ENCODE measurements at places on chromosomes 5 and 9.

GRCh38 chr5:109452661-109453060 lies 42.9 kb upstream of the PJA2 start:
- no peak for DNase-seq

DNA sequence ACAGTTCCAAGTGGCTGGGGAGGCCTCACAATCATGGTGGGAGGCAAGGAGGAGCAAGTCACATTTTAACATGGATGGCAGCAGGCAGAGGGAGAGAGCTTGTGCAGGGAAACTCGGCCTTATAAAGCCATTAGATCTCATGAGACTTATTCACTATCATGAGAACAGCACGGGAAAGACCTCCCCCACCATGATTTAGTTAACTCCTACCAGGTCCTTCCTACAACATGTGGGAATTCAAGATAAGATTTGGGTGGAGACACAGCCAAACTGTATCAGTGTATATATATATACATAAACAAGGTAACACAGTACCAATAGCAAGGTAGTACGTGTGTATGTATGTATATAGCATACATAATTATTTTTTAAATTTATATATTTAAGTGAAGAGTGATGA lies 50.9 kb downstream of the NFX1 start:
- DNase-seq = no peak

DNA sequence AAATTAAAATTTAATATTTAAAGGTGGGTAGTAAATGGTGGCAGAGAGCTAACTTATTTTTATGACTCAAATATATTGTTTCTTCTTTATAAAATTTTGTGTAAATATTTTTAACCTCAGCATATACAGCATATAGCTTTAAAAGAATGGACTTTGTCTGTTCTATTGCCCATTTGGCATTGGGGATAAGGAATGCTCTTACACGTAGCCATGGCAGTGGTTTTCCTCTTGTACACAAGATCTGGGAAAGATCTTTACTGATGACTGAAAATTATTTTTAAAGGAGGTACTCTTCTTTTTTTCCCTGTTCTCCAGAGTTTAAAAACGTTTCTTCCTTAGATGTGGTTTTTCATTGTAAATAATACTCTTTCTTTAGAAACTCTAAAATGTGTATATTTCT lies 75.0 kb downstream of the PBX3 start:
- DNase-seq = no peak

GRCh38 chr5:115686738-115687074 lies 60.9 kb upstream of the TMED7 start:
- DNase-seq = no peak

- no peak for DNase-seq
These were observed 24.6 kb downstream of the NR2F1 start for GRCh38 chr5:93607367-93608258.

GRCh38 chr5:68533571-68534084 lies 318.1 kb downstream of the PIK3R1 start:
- DNase-seq = no peak

DNA sequence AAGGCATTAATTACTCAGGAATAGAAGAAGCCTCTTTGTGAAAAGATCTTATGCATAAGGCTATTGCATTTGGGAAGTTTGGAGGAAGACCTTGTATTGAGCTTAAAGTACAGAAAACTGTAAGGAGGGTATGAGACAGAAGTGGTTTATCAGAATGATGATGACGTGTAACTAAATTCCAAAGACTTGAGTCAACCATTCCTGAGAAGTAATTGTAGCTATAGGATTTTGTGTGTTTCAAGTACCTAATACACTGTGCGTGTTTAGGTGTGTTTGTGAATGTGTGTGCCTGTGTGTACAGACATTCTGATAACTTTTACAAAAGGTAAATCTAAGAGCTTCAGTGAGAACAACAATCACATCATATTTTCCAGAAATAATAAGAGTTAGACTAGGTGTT lies 46.5 kb upstream of the IRX2 start:
- no peak for DNase-seq

GRCh38 chr5:104498281-104498680 lies 935.7 kb upstream of the NUDT12 start:
- DNase-seq = no peak

GRCh38 chr9:85016384-85017006 lies 347.0 kb downstream of the NTRK2 start:
- no peak for DNase-seq

DNA sequence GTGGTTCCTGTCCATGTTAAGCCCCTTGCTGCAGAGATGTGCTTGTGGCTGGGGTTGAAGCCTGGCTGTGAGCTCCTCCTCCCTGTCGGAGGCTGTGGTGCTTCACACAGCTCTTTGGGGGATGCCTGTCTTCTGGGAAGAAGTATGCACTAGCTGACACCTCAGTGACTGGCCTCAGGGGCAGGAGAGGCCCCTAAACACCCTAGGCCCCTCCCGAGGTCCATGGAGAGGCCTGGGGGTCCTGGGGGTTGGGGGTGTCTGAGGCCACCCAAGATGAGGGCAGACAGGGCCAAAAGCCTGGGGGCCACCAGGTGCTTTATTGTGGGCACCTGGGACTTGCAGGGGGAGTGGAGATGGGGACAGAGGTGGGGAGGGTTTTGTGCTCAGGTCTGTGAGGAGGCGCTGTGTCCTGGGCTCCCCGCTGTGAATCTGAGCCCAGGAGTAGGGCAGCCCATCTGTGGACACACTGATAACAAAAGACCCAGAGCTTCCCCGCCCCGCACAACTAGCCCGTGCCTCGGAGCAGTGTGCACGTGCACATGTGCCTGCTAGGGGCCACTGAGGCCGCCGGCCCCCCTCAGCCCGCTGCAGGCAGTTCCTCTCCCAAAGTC lies 92.0 kb downstream of the PHF2 start:
- no peak for DNase-seq

DNA sequence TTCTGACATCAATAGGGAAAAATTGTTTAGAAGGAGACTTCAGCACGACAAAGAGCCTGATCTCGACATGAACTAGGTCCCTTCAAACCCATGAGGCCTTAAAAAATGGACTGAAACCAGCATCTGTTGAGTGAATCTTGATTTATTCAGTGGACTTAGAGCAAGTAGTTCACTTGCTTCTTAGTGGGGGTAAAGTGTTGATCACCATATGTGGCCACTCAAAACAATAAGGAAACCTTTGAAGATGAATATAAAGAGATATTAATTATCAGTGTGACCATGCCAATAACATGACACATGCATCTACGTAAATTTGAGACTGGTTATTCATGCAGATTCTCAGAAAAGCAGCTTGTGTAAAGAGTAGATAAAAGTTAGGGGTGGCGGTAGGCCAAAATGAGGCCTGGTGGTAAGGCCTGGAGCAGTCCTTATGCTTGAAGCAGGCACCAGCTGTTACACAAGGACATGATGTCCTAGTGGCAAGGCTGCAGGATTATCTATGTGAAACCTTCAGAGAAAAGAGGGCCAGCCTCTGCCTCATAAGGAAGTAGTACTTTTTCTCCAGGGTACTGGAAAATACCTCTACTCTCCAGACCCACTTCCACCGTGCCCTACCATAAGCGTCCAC lies 61.3 kb downstream of the S1PR3 start:
- DNase-seq = no peak

DNA sequence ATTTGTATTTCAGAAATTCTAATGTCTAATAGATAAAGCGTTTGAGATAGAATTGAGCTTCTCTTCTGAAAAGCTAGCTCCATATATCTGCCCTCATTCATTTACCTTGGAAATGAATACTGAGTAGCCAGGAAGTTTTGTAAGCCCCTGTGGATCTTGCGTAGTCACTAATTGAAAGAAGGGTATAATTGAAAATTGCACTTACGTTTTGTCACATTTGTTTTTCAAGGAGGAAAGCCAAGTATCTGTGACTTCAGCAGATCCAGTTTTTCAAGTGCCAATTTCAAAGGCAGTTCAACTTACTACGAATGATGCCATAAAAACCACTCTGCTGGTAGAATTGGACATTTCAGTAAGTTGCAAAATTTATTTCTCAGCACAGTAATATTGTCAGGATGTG lies 14.0 kb downstream of the MTRR start:
- no peak for DNase-seq

DNA sequence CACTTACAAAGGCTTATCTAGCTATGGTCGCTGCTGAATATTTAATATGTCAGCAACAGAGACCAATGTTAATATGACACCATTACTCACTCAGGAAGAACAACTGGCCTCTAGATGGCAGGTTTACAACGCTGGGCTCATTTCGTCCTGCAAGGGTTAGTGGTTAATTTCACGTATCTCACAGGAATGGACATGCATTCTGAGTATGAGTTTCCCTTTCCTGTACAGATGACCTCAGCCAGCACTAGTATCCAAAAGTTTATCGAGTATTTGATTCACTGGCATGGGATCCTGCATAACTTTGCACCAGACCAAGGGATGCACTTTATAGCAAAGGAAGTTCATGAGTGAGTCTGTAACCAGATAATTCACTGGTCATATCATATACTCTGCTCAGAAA lies 8.7 kb upstream of the TRPC7 start:
- no peak for DNase-seq

GRCh38 chr5:8098081-8098480 lies 229.1 kb downstream of the MTRR start:
- DNase-seq = no peak

GRCh38 chr9:5510989-5511388 lies 658 bp downstream of the PDCD1LG2 start:
- no peak for DNase-seq

DNA sequence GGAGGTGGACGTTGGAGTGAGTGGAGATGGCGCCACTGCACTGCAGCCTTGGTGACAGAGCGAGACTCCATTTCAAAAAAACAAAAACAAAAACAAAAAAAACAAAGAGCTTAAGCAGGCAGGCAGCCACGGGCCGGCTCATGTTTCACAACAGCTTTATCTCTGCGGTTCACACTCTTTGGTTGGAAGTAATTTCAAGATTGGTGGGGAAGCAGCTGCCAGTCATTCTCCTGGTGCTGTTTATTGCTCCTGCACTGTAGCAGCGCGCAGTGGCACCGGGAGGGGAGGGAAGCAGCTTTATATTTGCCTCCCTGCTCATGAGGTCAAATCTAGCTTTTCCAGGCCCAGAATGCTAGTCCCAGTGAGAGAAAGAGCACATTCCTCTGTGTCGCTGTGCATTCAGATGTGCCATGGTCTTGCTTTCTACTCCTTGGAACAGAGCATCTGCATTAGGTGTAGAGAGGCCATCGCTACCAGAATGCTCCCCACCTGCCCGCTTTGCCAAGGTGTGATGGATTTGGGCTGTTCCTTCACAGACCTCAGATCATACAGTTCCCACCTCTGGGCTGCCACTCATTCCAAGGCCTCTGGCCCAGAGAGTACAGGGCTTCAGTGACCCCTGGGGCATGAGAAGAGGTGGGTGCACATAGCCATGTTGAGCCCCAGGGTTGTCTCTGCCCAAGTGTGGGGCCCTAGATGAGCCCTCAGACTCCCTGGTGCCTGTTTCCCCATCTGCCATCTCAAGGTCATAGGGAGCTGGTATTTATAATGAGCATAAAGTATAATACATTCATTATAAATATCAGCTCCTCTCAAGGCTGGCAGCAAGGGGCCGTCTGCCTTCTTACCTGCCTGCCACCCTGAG lies 270.4 kb downstream of the MED10 start:
- no peak for DNase-seq

- DNase-seq = no peak
These were observed 93.2 kb downstream of the NLN start for GRCh38 chr5:65815161-65815560.

DNA sequence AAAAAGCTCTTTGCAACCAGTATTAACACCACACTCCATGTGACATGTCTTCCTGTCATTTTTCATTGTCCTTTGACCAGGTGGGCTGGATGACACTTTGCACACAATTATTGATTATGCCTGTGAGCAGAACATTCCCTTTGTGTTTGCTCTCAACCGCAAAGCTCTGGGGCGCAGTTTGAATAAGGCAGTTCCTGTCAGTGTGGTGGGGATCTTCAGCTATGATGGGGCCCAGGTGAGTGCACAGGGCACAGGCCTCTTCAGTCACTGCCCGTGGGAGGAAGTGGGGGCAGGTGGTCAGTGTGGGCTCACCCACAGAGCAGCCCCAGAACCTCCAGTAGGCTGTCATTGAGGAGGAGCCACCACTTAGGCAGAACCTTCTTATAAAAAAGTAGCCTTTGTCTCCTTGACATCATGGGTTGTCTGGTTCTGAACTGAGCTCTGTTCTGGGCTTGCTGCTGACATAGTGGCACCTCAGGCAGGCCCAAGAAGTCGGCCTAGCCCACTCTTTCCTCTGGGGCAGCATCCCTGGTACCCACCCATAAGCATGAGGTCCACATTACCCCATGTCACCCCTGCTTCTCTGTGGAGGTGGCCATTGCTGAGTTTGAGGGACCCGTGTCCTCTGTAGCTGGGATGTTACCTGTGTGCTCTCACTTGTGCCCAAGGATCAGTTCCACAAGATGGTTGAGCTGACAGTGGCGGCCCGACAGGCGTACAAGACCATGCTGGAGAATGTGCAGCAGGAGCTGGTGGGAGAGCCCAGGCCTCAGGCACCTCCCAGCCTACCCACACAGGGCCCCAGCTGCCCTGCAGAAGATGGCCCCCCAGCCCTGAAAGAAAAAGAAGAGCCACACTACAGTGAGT lies 39.3 kb downstream of the SECISBP2 start:
- no peak for DNase-seq

DNA sequence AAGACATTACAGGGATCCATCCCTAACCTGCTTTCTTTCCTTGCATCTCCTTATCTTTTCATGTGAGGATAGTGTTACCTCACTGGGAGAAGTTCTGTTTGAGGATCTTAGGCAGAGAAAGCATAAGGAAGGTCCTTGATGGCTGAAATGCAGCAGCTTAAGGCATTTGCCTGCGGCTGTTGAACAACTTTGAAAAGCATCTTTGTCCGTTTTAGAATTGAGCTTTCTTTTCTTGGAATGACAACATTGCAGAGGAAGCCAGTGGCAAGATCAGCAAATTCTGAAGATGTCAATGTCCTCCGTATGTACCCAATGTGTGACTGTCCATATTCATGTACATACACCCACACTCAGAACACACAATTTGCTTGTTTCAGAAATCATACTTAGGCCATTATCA lies 436.2 kb downstream of the GABRG2 start:
- no peak for DNase-seq

DNA sequence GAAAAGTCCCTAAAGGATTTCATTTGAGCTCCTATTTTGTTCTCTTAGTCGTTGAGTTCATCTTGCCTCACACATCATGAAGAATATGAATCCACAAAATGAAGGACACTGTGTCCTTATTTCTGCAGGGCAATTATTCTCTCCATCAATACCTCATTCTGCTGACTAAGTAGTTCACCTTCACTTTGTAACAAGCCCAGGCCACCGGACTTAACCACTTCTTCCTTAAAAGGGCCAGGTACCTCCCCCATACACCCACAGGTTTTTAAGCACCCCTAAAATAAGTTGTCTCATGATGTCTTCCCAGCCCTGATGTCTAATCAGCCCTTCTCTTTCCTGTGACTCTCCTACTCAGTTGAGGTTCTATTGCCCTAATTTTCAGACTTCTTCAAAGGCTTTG lies 67.1 kb upstream of the PLPP6 start:
- no peak for DNase-seq

DNA sequence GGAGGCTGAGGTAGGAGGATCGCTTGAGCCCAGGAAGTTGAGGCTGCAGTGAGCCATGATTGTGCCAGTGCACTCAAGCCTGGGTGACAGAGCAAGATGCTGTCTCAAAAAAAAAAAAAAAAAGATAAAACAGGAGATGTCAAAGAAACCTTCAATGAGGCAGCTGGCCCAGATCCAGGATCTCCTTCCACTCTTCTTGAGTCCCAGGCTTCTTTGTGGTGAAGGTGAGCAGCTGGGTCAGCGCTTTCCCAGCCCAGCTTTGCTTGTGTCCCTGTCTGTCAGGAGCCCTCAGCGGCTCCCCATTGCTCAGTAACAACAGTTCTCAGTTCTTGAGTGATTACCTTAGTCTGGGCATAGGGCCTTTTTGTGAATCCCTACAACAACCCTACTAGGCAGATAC lies 69.4 kb upstream of the PSD2 start:
- DNase-seq = no peak

- DNase-seq = no peak
These were observed 286.1 kb downstream of the IRX2 start for GRCh38 chr5:2465383-2465782.
